ENCODE measurements at places on chromosomes 11 and 22. TPM values are rescaled to one million over a fixed set of nuclear protein-coding genes. Genes with fewer than 3 reads are reported as not detected.

The SLC25A45 gene
- 16.6 TPM for total RNA-seq

The KRTAP5-1 gene
- total RNA-seq, result not detected

The MUC5AC gene
- total RNA-seq, result 2.9 TPM

The HTR3B gene
- not detected for total RNA-seq

The OR52I1 gene
- not detected for total RNA-seq

The OR52E8 gene
- not detected for total RNA-seq

The MS4A8 gene
- not detected for total RNA-seq

The BTG4 gene
- total RNA-seq, result 0.17 TPM

The ADAMTS8 gene
- total RNA-seq, result 2.1 TPM

The DGCR6 gene
- 2.3 TPM for total RNA-seq

The OR52N4 gene
- total RNA-seq, result not detected

The DDX25 gene
- not detected for total RNA-seq

The POU2F3 gene
- total RNA-seq, result not detected

The CRACR2B gene
- total RNA-seq, result 5.0 TPM

The C1QTNF5 gene
- 0.08 TPM for total RNA-seq

The NPTXR gene
- 9.3 TPM for total RNA-seq

The EFEMP2 gene
- total RNA-seq, result 0.73 TPM

The NXPE4 gene
- total RNA-seq, result not detected

The CSRP3 gene
- not detected for total RNA-seq

The CASP1 gene
- total RNA-seq, result not detected

The SART1 gene
- 46.1 TPM for total RNA-seq

The HPX gene
- 0.36 TPM for total RNA-seq

The KDM4D gene
- 0.32 TPM for total RNA-seq

The NPAS4 gene
- total RNA-seq, result not detected

The RFPL3 gene
- not detected for total RNA-seq

The PLCB3 gene
- total RNA-seq, result 17.5 TPM

The IL17REL gene
- total RNA-seq, result 0.05 TPM

The GALR3 gene
- total RNA-seq, result not detected

The PVALB gene
- total RNA-seq, result not detected

The SCGB1C1 gene
- not detected for total RNA-seq

The ADM2 gene
- 0.60 TPM for total RNA-seq

All from A549 treated with dexamethasone at 1 μM for 4 hours (cell line).